Skin of body (tissue), 3 donors: ENCODE measurements at places on chromosomes 1 and 21. TPM values are rescaled to one million over a fixed set of nuclear protein-coding genes. Genes with fewer than 3 reads are reported as not detected.
A peak's percentile ranks its signal among the peaks of the same experiment; 100 is the strongest.

The KRTAP10-12 gene
- total RNA-seq = not detected

DNA sequence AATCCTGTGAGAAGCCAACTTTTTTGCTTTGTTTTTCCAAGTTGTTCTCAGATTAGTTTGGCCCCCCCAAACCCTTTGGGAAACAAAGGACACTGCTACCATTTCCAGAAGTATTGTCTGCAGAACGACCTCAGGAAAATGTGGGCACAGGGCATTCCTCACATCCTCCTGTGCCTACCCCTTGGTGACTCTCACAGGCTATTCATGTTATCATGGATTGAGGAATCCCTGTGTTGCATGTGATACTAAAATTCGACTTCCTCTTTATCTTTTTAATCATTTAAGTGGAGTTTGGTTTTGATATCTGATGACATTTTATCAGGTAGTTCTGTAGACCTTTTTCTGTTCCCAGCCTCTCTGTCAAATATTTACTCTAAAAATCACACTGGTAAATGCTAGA, 184.5 kb downstream of the FASLG start:
- no peak for DNase-seq

GRCh38 chr1:201125019-201125418, 2.0 kb downstream of the ASCL5 start:
- DNase-seq = peak; percentile 21

- no peak for DNase-seq
Observed at GRCh38 chr1:159229896-159230295, 25.2 kb downstream of the ACKR1 start.

DNA sequence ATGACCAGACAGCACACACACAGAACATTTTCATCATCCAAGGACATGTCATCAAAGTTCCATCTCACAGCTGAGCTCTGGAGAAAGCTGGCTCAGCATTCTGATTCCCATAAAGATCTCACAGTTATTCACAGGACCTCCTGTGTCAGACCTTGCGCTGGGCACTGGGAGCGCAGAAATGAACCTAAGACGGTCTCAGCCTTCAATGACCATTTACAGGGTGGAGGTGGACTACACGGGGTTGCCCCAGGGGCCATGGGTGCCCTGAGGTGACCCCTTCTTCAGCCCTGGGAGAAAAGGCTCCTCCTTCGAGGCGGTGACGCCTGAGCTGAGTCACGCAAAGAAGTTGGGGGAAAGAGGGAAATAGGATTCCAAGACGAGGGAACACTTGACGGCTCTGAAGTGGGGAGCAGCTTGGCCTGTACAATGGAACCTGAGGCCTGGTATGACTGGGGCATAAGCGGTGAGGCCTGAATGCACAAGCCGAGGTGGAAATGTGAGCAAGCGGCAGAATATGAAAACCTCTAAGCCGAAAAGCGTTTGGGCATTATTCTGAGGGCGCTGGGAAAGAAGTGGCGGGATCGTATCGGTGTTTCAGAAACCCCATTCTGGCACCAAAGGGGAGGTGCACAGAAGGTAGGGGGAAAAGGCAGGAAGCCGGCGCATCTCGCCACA, 797 bp downstream of the CC2D1B start:
- peak; percentile 41 for DNase-seq

DNA sequence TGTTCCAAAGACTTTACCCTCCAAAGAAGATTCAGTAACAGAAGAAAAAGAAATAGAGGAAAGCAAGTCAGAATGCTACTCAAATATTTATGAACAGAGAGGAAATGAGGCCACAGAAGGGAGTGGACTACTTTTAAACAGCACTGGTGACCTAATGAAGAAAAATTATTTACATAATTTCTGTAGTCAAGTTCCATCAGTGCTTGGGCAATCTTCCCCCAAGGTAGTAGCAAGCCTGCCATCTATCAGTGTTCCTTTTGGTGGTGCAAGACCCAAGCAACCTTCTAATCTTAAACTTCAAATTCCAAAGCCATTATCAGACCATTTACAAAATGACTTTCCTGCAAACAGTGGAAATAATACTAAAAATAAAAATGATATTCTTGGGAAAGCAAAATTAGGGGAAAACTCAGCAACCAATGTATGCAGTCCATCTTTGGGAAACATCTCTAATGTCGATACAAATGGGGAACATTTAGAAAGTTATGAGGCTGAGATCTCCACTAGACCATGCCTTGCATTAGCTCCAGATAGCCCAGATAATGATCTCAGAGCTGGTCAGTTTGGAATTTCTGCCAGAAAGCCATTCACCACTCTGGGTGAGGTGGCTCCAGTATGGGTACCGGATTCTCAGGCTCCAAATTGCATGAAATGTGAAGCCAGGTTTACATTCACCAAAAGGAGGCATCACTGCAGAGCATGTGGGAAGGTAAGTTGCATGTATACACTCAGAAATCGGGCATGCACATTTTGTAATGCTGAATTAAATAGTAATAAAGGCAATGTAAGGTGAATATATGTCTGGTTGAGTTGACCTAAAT, 97.2 kb downstream of the ZFYVE9 start:
- no peak for DNase-seq

GRCh38 chr1:162368451-162368850, 8.2 kb downstream of the SPATA46 start:
- no peak for DNase-seq

GRCh38 chr1:225822655-225823403, 12.9 kb downstream of the EPHX1 start:
- no peak for DNase-seq

GRCh38 chr1:248786156-248786555, 30.6 kb upstream of the LYPD8 start:
- DNase-seq = no peak
